ENCODE measurements at places on chromosomes 2 and 18.

DNA sequence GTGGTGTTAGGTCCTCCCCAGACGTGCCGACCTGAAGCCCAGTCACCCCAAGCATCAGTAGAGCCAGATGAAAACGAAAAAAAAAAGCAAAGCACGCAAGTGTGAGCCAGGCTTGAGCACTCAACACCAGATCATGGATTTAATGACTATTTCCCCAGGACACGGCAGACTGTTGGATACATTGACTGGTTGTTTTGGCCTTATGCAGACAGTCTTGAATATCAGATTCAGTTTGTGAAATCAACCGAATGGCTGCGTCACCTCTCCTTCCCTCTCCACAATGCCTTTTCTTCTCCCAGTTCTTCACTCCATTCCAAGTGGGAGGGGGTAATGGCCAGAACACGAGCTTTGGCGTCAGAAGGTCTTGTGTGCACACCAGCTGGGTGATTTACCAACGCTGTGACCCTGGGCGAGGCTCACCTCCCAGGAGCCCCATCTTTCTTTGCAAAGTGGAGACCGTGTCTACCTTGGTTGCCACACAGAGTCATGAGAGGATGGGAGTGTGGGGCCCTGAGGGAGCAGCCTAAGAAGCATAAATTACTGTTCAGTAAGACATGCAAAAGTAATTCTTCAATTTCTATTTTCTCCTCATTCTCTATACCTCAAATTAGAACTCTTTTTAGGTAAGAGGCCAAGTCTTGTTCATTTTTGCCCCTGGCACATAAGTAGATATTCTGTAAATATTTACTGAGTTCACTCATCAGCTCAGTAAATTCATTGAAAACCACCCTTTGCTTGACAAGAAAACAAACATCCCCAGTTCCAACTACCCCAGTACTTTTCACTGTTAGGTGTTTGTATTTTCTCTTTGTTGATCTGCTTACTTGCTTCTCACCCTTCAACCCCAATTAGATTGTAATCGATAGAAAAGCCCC is 181.1 kb upstream of the COPS8 start:
- no peak for DNase-seq

DNA sequence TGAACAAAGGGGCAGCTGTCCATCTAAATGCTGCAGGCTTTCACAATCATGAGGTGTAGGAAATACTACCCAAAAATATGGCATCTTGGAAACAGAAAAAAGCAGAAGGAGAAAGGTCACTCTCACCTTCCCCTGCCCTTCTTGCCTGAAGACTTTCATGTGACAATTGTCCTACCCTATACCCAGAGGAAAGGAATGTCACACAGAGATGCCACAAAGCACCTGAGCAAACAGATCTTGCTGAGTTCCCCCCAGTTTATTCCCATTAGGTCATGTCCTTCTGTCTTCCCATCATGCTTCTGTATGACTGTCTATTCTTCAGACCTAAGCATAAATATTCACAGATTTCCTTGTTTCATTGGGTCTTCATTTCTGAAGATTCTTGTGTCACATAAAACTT is 116.6 kb upstream of the MSH6 start:
- DNase-seq: no peak

- no peak for DNase-seq
Observed at GRCh38 chr18:227374-227773, 40.5 kb downstream of the THOC1 start.

- no peak for DNase-seq
Observed at GRCh38 chr18:48544116-48544515, 5.3 kb downstream of the CTIF start.

DNA sequence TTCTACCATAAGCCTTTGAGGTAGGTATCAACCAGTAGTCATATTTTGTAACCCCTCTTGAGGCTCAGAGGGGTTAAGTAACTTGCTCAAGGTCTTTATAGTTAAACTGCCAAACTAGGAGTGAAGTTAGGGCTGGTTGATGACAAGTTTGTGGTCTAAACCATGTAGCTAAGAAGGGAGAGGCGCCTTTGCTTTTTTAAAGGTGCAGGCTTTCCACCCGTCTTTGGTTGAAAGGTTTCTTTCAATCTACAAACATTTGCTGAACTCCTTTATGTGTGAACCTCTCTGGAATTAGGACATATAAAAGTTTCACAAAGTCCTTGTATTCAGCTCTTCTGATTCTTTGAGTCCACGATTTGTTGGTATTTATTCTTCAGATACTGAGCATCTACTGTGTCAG is 2.4 kb upstream of the MTA3 start:
- DNase-seq: no peak

- no peak for DNase-seq
Observed at GRCh38 chr2:237345411-237345810, 68.6 kb downstream of the COL6A3 start.

DNA sequence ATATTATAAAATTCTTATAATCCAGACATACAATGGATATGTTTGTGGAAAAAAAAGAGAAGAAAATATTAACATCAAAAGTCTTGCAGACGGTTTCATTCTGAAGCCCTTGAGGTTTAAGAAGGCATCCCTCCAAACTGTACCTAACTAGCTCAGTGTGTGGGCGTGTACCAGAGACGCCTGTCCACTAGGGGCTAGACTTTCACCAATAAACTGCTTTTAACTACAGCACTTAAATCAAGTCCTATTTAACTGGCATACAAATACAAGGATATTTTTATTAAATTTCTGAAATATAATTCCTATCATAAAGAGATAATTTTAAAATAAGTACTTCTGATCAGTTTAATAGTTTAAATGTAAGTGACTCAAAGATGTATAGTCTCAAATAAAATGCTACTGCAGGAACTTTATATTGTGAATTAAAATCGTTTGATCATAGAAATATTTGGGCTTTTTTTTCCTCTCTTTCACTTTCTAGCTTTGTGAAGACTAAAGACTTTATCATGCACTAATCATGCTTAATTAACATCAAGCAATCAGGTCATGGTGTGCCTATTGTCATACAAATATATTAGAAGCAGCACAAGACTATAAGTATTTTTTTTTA is 437.7 kb downstream of the SATB2 start:
- DNase-seq: no peak

DNA sequence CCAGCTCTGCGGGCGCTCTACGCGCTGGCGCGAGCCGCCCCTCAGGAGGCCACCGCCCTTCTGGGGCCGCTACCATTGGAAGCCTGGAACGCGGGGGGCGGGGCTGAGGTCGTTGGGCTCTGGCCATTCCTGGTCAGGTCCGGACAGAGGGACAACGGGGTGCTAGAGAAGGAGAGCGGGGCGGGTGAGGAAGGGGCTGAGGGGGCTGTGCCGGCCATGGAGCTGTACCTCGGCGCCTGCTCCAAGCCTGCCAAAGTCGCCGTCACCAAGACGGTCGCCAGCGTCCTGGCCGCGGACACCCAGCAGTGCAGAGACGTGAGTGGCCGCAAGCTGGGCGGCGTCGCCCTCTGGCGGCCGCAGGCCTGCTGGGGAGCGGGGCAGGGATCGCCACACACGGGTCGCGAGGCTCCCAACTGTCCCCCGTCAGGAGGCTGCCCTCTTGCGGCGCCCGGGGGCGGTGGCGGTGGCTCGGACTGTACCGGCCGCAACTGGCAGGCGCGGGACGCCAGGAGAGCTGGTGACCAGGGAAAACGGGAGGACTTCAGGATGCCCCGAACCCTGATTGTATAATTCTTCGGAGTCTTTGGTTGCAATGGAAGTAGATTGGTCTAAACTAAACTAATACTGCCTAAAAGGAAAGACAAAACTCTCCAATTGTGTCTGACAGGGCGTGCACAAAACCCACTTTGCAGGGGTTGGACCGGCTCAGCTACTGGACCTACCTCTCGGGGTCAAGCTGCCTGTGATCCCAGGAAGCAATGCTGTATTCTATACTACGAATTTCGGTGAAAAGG is at the start of gene FSIP2:
Gene FSIP2 (plus strand): TSS at position 126 of the 794 bp plus-strand sequence. CDS start 91 bp downstream, at position 217.
- DNase-seq: peak; percentile 80

GRCh38 chr2:193502363-193503035 is 1307.8 kb upstream of the TMEFF2 start:
- no peak for DNase-seq

- peak; percentile 6 for DNase-seq
Observed at GRCh38 chr2:182426082-182426917, 536 bp downstream of the PDE1A start.

DNA sequence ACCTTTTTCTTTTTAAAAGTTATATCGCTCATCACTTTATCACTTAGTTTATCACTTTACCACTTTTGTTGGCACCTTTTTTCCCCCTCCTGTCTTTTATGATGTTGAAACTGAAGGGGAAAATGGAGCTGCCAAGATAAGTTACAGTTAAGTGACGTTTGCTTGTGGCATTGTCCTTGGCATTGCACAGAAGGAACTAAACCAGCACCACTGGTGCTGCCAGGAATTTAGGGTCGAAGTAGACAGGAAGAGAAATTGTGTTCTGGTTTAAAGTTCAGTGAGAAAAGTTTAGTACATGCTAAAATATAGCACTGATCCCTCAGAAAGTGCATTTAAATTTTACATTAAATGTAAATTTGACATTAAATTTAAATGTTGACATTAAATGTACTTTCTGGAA is 49.9 kb downstream of the MYO1B start:
- DNase-seq: no peak

DNA sequence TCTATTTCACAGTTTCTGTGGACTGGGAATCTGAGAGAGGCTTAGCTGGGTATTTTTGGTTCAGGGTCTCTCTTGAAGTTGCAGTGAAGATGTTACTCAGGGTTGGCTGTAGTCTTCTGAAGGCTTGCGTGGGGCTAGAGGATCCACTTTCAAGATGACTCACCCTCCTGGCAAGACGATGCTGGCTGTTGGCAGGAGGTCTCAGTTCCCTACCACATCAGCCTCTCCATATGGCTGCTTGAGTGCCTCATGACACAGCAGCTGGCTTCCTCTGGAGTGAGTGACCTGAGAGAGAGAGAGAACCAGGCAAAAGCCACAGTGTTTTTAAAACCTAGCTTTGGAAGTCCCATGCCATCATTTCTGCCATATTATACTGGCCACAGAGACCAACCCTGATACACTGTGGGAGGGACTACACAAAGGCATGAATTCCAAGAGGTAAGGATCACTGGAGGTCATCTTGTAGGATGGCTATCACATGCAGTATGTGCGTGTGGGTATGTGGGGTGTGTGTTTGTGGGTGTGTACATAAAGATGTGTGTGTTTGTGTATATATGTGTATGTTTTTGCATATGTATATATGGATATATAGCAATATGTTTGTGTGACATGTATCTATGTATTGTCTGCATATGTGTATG is 25.1 kb downstream of the DNPEP start:
- DNase-seq: peak; percentile 91

GRCh38 chr2:96241227-96241626 is 24.6 kb downstream of the TMEM127 start:
- DNase-seq: no peak

GRCh38 chr2:16726577-16726976 is 60.9 kb upstream of the CYRIA start:
- no peak for DNase-seq

DNA sequence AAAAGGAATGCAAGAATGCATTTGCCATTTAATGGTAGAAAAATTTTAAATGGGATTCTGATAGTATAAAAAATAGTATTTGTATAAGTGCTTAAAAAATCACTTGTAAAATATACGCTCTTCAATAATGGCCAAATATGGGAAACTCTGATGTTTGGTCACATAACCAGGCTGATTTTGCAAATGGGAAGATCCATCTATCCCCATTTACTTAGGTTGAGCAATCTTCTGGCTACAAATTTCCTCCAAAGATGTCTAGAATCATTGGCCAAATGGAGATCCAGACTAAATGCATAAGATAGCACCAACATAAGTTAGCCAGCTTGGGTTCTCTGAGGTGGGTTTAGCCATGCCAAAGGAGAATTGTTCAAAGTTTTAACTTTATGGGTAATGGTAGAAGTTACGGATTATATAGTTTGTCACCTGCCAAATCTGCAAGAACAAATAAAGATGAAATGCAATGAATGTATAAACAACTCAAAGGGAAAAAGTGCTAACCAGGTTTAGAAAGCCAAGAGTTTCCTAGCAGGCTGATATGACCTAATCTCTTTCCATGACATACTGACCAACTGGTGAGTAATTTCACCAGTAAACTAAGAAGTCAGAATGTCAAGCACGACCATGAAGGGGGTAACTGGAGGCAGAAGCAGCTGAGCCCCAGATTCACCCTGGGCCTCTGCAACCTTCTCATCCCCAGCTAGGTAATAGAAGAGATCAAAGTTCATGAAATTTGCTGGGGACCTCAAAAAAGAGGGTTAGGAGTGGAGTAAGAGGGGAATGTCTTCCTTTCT is 10.0 kb downstream of the RHOB start:
- no peak for DNase-seq

DNA sequence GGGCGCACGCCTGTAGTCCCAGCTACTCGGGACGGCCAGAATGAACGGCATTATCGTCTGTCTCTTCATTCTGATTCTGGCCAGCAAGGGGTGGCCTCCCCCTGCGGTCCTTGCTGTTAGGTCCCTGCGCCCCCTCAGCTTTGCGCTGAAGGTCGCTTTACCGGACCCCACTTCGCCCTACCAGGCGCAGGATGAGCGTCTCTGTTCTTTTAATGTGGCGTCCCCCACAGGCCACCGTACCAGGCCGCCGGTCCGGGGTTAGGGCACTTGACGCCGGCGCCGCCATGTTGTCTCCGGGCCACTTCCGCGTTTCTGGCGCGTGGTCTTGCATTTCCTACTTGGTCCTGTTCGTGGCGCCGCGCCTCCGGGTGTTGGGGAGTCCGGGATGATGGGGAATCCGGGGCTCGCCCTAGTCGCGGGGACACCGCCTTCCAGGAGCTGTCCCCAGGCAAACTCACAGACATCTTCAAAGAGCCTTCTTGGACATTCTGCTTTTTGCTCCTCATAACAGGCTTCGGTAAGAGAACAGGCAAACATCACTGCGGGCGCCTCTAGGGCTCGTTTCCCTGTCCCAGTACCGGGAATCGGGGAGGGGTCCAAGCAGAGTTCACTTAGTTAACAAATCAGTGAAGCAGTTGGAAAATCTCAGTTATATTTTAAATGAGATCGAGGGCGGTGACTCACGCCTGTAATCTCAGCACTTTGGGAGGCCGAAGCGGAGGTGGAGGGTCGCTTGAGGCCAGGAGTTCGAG is 8.5 kb upstream of the NARS1 start:
- peak; percentile 97 for DNase-seq
